ENCODE measurements at places on chromosomes 4 and X. TPM values are rescaled to one million over a fixed set of nuclear protein-coding genes. Genes with fewer than 3 reads are reported as not detected.

DNAJB14 gene
- 39.9 TPM for total RNA-seq

ARMCX5 gene
- 13.6 TPM for total RNA-seq

COX7B gene
- total RNA-seq, result 285 TPM

- no peak for DNase-seq
Observed at GRCh38 chr4:2862528-2862927, 18.9 kb downstream of the ADD1 start.

DNA sequence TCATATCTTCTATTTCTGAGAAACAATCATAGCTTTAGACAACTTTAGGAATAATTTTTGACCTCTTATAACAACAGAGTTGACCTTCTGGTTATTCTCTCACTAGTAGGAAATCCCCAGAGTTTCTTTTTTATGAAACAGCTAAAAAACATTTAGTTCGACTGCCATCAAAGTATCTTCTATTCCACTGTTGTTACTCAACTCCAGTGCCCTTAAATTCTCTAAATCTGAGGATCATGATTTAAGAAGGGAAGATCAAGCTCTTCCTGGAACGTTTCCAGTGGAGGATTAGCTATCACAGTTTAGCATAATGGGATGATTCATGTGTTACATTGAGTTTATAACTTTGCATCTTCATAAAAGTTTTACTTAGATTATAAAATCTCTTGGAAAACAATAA, 134.9 kb upstream of the VEGFC start:
- no peak for DNase-seq

GRCh38 chr4:15413010-15413622, 14.7 kb upstream of the C1QTNF7 start:
- no peak for DNase-seq

DNA sequence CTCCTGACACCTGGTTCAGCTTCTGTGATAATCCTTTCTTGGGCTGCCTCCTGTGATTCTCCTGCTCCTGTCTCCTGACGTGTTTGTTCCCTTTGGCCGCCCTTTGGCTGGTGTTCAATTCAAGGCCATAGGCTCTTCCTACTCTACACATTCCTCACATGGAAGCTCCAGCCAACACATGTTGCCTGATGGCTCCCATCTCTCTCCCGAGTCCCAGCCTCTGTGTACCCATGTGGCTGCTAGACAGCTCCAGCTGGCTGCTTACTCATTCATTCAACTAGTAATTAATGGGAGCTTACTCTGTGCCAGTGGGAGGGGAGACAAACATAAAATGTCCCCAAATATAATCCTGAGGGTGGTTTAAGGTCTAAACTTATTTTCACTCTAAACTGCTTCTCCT, 9.2 kb upstream of the MED28 start:
- no peak for DNase-seq

DNA sequence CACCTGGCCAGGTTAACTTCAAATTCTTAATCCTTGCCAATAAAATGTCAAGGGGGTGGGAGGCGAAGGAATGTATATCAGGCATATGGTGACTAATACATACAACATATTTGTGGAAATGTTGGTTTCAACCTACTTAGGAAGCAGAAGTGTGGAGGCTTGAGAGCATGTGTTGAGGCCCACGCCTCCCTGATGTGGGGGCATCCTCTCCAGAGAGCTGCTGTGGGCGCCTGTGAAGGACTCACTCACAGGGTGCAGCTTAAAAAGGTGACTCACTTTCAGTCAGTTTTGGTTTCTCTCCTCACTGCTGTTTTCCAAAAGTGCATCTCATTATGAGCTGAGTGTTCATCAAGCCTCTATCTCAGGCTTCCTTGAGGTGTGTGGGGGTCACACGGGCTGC, 27.5 kb downstream of the LNX1 start:
- no peak for DNase-seq

- DNase-seq, result no peak
Observed at GRCh38 chrX:116618546-116618945, 155.8 kb upstream of the CT83 start.

DNA sequence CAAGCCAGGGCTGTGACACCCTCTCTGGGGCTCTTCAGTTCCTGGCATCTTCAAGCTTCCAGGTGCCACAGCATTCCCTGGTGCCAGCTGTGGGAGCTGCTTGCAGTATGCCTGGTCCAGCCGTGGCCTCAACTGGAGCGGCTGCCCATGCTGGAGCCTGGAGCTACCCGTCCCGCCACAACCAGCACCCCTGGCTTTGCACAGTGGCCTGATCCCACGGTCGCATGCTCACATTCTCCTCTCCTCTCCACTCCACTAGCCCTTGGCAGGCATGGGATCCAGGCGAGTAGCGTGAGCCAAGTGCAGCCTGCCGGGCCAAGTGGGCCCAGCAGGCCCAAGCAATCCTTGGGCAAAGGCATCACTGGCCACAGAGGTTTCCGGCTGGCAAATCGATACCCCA, 81.7 kb downstream of the PPP4R3C start:
- no peak for DNase-seq

DNA sequence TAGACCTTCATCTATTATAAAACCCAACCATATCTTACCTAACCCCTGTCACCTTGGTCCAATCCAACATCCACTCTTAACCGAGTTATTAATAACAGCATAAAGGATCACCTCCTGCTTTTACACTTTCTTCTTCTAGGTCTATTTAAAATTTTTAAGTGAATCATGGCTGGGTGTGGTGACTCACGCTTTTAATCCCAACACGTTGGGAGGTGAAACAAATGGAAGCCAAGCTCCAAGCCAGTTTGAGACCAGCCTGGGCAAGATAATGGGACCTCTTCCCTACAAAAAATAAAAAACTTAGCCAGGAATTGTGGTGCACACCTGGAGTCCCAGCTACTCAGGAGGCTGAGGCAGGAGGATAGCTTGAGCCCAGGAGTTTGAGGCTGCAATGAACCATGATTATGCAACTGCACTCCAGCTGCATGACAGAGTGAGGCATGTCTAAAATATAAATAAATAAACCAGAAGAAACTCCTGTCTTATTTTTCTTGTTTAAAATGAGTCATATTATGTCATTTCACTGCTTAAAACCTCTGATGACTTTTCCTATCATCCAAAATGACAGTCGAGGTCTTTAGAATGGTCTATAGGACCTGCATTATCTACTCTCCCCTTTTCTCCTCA, 188.4 kb downstream of the GASK1B start:
- no peak for DNase-seq

Data from WTC11 (cell line).